Chondrocyte (in vitro differentiated cells): ENCODE measurements at places on chromosomes 6 and 20. TPM values are rescaled to one million over a fixed set of nuclear protein-coding genes. Genes with fewer than 3 reads are reported as not detected.

DNA sequence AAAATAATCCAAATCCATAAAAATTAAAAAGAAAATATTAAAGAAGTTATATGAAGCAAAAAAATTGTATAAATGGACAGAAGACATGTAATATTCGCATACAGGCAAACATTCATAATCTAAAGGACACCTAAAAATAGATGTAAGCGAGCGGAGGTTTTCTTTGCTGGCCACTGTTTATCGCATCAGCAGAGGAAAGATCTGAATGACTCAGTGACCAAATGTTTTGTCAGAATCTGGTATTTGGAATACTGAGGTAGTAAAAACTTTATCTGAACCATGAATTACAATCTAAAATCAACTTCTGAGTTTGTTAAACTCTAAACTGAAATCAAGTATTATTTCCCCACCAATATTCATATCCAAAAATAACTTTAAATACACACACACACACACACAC, 7.8 kb downstream of the TSPYL4 start:
- DNase-seq: no peak

The WFDC12 gene
- not detected in 3 replicates for total RNA-seq

The MYBL2 gene
- 14.6 to 16.8 TPM (median 15.7 TPM) in 3 replicates for total RNA-seq

DNA sequence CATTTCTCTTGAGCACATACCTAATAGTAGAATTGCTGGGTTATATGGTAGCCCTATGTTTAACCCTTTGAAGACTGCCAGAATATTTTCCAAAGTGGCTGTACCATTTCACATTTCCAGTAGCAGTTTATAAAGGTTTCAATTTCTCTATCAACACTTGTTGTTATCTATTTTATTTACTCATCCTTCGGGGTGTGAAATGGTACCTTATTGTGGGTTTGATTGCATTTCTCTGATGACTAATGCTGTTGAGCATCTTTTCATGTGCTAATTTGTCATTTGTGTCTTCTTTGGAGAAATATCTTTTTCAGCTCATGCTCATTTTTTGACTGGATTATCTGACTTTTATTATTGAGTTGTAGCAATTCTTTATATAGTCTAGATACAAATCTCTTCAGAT, 5.4 kb downstream of the ENPP4 start:
- DNase-seq: no peak

The SOX12 gene
- 34.3 to 40.4 TPM (median 39.6 TPM) in 3 replicates for total RNA-seq

- DNase-seq: no peak
Observed at GRCh38 chr6:134734312-134734869, 215.5 kb downstream of the ALDH8A1 start.

- DNase-seq: no peak
Observed at GRCh38 chr6:20377623-20378265, 23.9 kb upstream of the E2F3 start.

The SMIM29 gene
- 15.5 to 19.0 TPM (median 18.0 TPM) in 3 replicates for total RNA-seq

DNA sequence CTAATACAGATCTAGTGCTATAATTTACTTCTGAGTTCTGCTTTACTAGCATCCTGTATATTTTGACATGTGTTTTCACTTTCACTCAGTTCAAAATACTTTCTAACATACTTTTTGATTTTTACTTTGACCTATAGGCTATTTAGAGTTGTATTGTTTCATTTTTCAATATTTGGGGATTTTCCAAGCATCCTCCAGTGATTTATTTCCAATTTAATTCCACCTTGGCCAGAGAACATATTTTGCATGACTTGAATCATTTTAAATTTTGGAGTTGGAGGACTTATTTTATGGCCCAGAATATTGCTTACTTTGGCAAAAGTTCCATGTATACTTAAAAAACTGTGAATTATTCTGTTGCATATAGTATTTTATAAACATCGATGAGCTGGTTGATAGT, 1215.6 kb upstream of the MAP3K7 start:
- no peak for DNase-seq

- DNase-seq: no peak
Observed at GRCh38 chr20:52015155-52015554, 176.4 kb downstream of the ZFP64 start.

- DNase-seq: no peak
Observed at GRCh38 chr6:63964366-63964765, 328.8 kb downstream of the PHF3 start.

DNA sequence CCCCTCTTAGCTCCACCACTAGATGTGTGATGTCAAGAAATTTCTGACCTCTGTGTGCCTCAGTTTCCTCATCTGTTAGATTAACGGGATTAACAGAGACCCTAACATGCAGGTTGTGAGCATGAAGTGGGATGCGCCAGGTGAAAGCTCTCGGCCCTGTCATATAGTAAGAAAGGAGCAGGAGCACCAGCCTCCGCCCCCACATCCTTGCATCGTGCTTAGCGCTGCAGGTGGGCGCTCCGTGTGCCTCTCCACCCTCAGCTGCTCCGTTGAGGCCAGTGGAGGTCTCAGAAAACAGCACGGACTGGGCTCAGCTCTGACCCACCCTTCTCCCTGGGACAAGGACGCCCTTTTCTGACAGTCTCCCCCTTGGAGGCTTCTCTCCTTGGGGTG, 63.4 kb downstream of the TCP11 start:
- DNase-seq: peak; percentile 57

- no peak for DNase-seq
Observed at GRCh38 chr20:43755851-43756250, 29.0 kb upstream of the GTSF1L start.

DNA sequence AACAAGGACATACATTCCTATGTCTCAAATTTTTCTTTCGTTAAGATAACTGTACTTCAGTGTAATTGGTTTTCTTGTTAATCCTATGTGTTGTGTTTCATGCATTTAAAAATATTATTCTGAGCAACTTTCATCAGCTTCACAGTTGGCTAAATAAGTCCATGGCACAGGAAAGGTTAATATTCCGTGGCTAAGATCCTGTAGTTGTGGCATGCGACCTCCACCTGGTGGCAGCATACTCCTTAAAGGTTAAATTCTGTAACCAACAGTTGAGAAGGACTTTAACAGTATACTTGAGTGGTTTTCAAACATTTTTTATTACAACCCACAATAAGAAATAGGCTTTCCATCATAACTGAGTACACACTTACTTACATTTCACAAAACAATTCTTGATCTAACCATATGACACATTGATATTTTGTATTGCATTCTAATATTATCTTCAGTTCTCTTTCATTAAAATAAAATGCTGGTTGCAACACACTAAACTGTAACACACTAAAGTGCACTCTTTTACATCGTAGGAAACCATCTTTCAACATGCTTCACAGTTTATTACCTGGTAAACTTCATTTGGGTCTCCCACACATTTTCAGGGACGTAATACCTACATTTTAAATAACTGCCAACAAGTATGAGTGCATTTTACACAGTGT, 118.3 kb downstream of the SLX4IP start:
- DNase-seq: no peak

GRCh38 chr20:51529758-51530157, 12.8 kb downstream of the NFATC2 start:
- DNase-seq: no peak

DNA sequence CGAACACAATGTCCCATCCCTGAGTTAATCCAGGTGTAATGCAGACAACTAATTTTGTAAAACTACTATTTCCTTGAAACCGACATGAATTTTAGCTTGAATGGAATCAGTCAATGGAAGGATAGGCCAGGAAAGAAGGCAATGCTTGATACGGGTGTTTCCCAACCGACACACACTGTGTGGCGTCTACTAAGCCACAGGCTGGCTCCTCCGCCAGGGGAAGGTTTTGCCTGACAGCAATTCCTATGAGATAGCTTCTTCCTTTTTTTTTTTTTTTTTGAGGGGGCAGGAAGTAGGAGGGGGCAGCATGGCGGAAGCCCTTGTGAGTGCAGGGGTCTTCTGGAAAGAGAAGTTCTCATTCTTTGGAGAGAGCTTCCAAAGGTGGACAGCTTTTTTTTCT, 12.0 kb upstream of the LAMA4 start:
- DNase-seq: no peak

The BHLHE23 gene
- total RNA-seq: not detected in 3 replicates

The ATP6V1G2 gene
- 2.4 to 4.1 TPM (median 3.0 TPM) in 3 replicates for total RNA-seq

GRCh38 chr20:62234339-62234738, 4.0 kb upstream of the OSBPL2 start:
- DNase-seq: no peak

DNA sequence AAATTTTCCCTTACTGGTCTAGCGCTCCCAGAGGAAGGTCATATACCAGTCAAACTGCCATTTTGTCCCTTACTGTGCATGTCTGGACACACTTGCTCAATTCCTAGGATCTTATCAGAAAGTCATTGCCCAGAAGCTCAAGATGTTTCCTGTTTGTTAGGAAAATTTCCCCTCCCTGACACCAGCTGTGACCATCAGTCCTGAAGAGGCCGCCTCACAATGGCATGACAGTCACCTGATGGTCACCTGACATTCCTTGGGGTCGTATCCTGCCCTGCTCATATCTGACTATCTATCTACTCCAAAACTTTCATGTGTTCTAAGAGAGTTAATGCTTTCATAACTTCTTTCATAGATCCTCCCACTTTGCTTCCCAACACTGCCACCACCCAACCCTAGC, 219.9 kb downstream of the OTOR start:
- DNase-seq: no peak

DNA sequence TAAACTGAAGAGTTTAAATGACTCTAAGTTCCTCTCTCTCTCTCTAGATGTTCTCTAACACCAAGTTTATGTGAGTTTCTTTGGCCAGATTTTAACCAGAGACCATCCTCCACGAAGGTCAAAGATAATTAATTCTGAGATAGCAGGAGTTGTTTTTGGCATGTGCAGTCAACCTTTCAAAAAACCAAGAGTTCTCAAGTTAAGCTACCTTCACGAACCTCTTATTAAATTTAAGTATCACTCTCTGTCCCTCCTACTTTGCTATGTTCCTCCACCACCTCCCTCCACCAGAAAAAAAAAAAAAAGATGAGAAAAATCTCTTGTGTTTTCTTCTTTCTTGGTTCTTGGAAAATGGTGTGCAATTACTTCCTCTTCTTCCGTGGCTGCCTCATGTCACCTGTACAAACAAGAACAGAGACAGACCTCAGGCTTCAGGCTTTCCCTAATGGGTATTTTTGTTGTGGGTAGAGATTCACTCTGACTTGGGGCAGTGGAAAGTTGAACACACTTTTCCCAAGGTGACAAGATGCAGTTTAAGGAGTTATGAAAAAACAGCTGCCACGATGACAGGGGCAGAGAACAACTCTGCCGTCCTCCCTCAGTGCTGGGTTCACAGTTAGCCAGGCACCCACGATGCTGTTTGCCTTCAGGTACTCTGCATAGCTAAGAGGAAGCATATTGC, 64.3 kb downstream of the ADTRP start:
- DNase-seq: no peak

GRCh38 chr6:105562027-105562426, 159.1 kb upstream of the PREP start:
- no peak for DNase-seq

DNA sequence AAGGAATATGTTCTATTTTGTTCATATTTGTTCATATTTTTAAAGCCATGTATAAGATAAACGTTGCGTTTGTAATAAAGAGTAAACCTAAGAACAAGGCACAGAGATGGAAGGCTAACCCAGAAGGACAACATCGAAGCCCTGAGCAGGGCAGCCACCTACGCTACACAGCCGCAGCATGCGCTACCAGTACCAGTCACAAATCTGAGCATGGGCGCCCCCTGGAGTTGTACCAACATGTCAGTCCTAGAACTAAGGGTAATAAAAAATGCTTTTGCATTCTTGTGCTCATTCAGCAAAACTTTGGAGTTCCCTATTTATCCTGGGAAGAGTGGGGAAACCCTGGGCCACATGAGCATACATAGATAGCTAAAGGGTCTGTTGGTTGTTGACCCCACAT, 70.6 kb downstream of the PLEKHG1 start:
- no peak for DNase-seq
